ENCODE measurements at places on chromosomes 3 and 15.
A peak's percentile ranks its signal among the peaks of the same experiment; 100 is the strongest.

DNA sequence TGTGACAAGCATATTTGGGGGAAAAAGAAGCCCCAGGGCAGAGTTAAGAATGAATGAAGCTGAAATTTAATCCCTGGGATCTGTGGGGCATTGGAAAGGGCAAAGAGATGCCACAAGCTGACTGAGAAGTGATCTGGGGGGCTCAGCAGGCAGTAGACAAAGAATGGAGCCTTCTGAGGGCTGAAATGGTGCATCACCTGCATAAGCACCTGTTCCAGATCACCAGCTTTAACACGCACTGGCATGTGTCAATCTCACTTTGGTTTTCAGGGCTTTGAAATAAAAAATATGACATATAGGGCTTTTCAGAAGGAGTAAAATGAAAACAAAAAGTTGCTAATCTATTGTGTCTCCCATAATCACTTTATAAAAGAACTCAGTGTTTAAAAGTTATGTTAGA, 210.8 kb upstream of the ARHGEF26 start:
- no peak for DNase-seq

DNA sequence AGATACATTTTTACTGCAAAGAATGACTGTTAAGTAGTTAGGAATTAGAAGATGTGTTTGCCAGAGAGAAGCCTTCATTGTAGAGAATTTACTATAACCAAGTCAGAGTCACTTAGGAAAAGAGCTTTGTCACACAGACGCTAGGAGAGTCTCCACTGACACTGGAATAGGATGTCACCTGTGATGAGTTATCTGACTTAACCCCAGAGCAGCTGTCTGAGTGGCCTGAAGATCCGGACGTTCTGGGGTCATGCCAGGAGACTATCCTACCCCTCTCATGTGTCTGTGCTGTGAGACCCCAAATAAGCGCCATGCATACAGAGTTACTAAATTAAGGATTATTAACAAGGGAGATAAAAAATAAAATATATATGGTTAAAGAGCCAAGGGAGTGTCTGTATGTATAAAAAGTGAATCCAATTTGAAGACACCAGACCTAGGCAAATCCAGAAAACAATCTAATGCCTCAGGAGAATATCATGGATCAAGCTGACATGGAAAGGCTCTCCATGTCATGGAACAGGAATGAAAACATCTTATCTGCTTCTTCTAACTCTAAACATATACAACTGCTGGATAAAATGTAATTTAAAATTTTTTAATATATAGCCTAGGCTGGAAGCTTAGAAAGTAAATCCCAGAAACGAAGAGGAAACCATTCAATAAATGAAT, 43.5 kb downstream of the ITGB5 start:
- no peak for DNase-seq

- no peak for DNase-seq
These were observed 159.8 kb downstream of the ERC2 start for GRCh38 chr3:56308471-56308870.

- peak; percentile 89 for DNase-seq
These were observed 48.1 kb downstream of the AMOTL2 start for GRCh38 chr3:134326126-134326525.

DNA sequence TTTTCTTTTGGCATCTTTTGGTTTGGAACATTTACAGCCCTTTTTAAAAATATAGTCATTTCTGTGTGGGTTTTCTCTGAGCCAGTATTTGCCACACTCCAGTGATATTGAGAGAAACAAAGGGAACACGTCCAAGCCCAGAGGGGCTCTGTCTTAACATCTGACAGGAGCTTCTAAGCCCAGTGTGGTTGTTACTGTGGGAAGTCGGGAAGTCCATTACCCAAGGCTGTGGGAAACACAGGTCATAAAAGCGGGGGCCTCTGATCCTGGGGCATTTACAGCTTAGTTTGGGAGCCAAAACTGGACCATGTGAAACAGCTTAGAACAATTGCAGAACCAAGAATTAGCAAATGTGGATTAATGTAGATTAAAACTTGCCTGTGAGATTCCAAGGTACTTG, 123.0 kb downstream of the PTPRG start:
- no peak for DNase-seq

GRCh38 chr3:108525256-108525655, 14.9 kb upstream of the MYH15 start:
- DNase-seq = no peak

GRCh38 chr15:99435113-99435695, 130.6 kb upstream of the MEF2A start:
- peak; percentile 67 for DNase-seq

DNA sequence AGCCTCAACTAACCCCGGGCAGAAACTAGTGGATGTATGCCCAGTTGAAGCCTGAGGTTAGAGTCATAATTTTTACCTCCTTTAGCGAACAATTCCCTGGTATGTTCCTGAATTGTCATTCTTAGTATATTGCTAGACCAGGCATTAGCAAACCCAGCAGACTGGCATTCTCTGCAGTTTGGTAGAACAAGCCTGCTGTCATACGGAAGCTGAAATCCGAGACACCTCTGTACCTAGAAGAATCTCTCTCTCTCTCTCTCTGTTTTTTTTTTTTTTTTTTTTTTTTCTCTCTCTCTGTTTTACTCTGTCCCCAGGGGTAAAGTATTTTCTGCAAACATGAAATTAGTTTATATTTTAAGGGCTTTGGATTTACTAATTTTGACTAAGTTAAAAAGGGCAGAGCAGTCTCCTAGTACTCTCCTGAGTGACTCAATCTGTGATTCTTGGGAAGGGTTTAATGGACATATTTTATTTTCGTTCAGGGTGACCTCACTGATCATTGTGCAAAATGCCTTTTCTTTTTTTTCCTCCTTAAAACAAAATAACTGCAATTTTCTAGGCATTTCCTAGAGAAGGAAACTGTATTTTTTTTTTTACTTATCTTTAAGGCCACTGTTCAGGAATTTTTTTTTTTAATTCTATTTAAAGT, 133.6 kb upstream of the ICE2 start:
- no peak for DNase-seq

GRCh38 chr15:55587321-55588069, 650 bp downstream of the PYGO1 start:
- DNase-seq = peak; percentile 46

GRCh38 chr3:28669870-28670269, 321.2 kb upstream of the AZI2 start:
- no peak for DNase-seq

DNA sequence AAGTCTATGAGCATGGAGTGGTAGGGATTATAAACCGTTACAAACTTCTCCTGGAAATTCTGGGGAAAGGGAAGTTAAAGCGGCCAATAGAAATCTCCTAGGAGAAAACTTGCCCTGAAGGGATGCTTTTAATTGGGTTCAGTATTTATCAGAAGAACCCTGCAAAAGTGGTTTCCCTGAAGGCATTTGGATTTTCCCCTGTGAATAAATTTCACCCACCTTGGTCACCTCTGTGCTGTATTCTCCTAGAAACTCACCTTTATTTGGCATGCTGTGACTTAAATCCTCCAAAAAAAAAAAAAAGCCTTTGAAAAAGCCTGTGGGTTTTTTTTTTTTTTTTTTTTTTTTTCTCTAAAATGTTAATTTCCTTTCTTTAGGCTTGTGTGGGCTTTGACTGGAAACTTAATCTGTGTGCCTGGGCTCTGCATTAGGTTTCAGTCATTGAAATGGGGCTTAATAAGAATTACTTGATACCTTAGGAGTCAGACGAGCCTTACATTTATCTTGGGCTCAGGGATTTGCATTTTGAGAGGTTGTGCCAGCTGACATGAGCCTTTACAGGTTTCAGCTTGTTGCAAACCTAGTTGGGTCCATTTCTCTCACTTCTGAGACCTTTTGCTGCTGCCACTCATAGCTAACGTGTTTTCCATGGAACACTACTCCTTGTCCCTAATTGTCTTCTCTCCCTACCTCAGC, 22.0 kb downstream of the TGFBR2 start:
- no peak for DNase-seq

DNA sequence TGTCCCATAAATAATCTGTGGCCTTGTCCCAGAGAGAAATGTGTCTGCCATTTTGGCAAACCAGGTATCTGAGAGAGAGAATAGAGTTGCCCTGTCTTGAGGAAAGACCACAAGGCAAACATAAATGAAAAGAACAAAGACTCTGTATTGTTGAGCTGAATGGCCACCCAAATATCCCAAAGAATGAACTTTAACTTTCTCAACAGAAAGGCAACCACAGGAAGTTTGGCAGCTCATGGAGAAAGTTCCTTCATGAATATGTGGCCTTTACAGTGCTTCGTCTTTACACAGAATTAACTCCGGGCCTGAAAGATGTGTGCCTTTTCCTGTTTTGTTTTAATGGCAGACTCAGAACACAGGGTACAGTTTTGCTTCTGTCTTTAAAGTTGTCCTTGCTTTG, 41.4 kb upstream of the THBS1 start:
- DNase-seq = no peak

- peak; percentile 70 for DNase-seq
These were observed 9.5 kb downstream of the RUVBL1 start for GRCh38 chr3:128113817-128114794.

DNA sequence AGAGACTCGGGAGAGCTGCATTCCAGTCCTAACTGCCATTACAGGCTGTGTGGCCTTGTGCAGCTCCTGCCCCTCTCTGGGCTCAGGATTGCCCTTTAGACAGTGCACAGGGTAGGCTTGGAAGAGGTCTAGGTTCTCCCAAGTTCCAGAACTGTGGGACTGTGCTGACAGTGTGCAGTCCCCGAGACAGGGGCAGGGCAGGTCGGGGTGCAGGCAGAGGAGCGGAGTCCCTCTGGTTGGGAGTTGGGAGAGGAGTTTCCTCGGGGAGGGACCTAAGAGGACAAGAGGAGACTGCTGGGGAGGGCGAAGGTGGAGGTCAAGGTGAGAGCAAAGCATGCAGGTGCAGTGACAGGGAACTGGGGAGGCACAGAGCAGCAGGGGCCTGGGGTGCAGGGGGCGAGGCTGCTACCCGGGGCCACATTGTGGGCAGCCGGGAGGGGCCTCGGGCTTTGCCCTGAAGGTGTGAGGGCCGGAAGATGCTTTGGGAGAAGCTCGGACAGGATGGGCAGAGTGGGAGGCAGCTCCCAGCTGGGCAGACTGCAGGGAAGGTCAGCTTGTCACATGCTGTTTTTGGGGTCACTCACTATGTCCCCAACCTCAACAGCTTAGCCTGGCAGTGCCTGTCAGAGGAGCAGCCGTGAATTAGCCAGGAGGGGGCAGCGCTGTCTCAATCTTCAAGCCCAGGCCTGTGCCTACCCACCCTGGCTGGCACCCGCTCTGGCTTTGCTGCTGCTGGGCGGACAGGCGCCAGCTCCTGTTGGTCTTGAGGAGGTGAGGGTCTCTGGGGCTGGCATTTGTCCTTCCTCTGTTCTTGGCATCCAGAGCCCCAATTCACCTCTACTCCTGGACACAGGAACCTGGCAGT, 15.4 kb upstream of the CSPG4 start:
- DNase-seq = peak; percentile 63

DNA sequence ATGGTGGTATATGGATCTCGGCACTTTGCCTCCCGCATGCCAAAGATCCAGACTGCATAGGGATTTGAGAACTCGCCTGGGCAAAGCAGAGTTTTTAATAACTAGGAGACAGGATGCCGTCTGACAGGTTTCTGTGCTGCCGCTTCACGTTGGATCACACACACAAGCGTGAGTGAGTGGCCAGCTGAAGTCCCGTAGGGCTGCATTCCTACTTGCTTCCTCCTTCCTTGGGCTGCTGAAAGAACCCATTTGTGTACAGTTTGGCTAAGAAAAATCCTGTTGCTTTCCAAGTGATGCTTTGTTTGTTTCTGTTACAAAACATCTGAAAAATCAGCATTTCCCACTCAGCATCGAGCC, 604.3 kb upstream of the CFAP20DC start:
- DNase-seq = no peak

DNA sequence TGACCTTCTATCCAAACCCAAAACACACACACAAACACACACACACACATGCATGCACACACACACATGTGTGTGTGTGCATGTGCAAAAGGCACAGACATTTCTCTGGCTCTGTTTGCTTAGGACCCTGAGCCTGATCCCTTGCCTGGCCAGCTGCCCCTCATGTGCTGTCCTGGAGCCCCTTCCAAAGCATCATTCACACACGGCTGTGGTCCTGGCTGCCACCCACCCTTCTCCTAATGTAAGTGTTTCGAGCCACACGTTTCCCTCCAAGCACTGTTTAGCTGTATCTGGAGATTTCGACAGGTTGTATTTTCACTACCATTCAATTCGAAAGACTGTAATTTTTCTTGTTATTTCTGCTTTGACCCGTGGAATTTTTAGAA, 45.8 kb upstream of the KLF13 start:
- no peak for DNase-seq

- DNase-seq = peak; percentile 37
These were observed 81.6 kb downstream of the LRRC49 start for GRCh38 chr15:70974004-70974832.

- DNase-seq = peak; percentile 6
These were observed 39.9 kb downstream of the KLF15 start for GRCh38 chr3:126317029-126317996.

DNA sequence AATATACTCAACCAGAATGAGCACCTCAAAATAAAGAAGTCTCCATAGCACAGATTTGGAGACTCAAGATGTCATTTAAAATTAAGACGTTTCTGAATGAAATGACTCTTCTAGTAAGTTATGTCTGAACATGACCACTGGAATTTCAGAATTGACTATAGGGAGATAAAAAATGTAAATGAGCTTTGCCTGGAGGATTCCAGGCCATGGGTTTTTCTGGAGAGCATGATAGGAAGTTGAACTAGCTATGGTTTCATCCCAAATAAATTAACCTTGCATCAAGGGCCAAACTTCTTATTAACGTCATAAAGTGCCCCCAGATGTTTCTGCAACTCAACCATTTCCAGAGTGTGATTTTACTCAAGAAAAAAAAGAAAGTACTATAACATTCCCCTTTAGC, 222.6 kb upstream of the NR2F2 start:
- no peak for DNase-seq

- DNase-seq = no peak
These were observed 9.8 kb upstream of the WWTR1 start for GRCh38 chr3:149667576-149667975.
